Uterus (tissue), 4 donors: ENCODE measurements at places on chromosomes 5 and 9.

DNA sequence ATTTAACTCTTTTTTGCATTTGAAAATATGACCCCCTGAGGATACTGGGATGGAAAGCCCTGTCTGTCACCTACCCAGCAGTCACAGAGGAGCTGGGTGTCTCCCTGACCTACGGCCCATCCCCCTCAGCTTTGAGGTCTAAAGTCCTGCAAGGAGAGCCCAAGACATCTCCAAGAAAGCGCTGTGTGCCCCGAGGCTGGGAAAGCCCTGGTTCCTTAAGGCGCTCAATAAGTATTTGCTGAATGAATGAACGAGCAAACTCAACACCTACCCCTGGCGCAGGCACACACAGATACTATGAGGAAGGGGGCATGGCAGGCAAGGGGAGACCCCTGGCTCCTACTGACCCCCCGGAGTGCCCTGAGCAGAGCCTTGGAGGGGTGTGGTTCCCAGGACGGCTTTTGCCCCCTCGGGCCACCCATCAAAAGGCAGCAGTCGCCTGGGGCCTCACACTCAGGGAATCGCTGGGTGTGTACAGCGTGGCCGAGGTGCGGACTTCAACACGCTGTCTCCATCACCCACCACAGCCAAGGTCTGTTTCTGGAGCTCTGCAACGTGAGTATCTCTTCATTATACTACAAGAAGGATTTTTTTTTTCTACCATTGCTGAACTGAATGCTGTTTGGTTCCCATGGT lies 211.6 kb downstream of the ERCC6L2 start:
- DNase-seq = no peak

DNA sequence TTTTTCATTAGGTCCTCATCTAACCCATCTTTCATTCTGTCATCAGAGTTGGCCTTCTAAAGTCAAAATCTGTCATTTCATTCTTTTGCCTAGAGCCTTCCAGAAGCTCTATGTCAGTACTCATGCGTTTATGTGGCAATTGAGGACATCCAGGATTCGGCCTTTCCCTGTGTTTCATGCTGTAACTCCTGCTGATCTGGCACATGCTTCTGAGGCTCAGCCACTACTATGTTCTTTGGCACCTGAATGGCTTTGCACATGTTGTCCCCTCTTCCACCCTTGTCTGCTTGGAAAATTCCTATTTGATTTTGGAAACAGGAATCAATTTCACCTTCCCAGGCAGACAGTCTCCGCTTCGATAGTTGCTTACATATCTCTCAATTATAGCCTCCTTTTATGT lies 84.9 kb downstream of the GDNF start:
- no peak for DNase-seq

DNA sequence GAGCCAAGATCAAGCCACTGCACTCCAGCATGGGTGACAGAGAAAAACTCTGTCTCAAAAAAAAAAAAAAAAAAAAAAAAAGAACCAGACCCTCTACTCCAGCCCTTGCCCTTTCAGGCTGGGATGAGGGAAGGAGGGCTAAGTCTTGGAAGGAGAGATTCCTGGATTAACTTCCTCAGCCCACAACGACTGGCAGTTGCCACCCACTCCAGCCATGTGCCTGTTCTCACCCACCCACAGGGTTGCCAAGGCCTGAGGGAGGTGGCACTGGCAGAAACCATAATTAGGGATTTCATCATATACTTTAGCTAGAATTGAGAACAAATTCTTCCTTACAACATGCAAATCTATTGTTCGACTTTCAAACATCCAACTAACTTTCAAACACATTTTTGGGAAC lies 87.8 kb upstream of the SLC30A5 start:
- DNase-seq = no peak

DNA sequence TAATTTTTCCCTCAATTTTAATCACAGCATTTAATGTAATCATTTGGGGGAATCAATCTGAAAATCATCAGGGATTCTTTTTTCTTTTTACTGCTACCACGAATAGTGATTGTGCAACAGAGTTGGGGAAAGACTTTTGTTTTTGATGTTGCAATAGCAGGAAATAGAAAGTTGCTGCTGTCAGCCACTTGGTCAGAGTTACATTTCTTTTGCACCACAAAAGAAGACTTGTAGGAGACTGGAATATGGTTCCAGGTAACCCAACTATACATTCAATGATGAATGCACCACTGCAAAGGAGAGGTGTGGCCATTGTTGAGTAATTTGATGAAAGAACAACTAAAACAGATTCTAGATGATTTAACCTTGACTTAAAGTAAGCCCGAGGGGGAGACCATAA lies 46.3 kb upstream of the PALM2AKAP2 start:
- no peak for DNase-seq

GRCh38 chr9:133834080-133834976 lies 96.2 kb upstream of the SARDH start:
- DNase-seq = no peak

DNA sequence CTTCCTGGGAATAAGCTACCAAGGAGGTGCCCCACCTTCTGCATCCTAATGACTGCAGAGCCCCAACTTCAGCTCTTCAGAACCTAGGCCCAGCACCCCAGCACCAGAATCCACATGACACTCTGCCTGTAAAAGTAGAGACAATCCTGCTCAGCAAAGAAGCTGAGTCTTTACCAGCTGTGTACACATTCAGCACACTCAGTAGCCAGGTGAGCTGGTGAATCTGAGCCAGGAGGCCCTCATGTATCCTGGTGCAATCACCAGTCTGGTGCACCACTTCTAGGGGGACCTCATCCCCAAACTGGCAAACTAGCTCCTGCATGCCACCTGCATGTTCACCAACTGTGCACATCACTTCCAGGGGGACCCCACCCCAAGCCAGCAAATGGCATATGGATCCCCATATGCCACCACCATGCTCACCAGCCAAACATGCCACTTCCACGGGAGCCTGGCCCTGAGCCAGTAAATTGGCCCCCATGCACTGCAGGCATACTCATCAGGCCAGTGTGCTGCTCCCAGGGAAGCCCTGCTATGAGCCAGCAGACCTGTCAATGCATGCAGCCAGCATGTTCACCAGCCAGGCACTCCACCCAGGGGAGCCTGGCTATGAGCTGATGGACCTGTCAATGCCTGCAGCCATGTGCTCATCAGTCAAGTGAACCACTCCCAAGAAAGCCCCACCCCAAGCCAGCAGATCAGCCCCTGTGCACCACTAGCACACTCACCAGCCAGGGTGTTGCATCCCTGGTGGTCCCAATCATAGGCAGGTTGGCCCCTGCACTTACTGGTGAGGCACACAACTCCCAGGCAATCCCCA lies 15.6 kb upstream of the BTNL9 start:
- DNase-seq = no peak

GRCh38 chr9:96620832-96621269 lies 1.2 kb upstream of the CDC14B start:
- DNase-seq = no peak

- DNase-seq = no peak
These were observed 15.0 kb downstream of the C9orf72 start for GRCh38 chr9:27558307-27558706.

- DNase-seq = peak; percentile 58
These were observed at the start of gene TNFAIP8 for GRCh38 chr5:119355685-119356611. Gene TNFAIP8, plus strand, starts transcription at chr5:119356019. Its CDS starts 72 bp downstream, at chr5:119356091.

DNA sequence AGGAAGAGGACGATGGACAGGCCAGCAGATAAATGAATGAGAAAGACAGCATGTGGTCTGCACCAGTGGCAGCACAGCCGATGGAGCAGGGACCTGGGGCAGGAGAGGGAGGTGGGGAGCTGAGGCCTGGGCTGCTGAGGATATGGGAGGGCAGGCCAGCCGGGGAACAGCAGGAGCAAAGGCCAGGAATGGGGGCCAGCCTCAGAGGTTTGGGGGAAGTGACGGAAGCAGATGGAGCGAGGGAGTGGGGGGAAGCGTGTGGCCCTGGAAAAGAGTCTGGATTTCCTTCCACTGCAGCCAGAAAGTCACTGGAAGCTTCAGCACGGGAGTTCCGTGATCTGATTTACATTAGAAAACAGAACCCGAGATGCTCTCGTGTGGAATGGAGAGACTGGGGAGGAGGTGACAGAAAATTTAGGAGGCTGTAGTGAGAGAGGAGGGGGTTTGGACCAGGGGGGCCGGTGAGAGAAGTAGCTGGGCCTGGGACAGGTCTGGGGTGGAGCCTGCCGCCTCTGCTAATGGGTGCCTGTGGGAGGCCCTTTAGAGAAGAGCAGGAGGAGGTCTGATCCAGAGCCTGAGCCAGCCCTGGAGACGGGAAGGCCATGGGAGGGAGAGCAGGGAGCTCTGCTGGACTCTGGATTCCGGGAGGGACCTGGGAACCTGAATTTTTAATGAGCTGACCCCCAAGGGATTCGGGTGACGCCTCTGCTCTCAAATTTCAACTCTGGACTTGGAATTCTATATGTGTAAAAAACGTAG lies 65.4 kb downstream of the TSPAN17 start:
- DNase-seq = no peak

- DNase-seq = no peak
These were observed 160.5 kb upstream of the MSX2 start for GRCh38 chr5:174563899-174564298.
